ENCODE measurements at places on chromosomes 13 and 19.
A peak's percentile ranks its signal among the peaks of the same experiment; 100 is the strongest.

- no peak for DNase-seq
Measured at GRCh38 chr13:26878438-26878837, 117.9 kb upstream of the GPR12 start.

DNA sequence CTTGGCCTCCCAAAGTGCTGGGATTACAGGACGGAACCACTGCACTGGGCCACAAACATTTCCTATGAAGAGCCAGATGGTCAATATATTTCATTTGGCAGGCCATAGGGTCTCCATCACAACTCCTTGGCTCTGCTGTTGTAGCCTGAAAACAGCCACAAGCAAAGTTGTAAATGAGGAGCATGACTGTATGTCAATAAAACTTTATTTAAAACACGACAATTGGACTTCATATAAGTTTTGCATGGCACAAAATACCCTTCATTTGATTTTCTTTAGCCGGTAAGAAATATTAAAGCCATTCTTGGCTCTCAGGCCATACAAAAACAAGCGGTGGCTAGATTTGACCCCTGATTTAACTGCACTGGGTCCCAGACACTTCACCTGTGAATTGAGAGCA lies 3.1 kb upstream of the FPR1 start:
- DNase-seq: no peak

- peak; percentile 29 for DNase-seq
Measured at GRCh38 chr13:21674490-21675009, 3.7 kb downstream of the FGF9 start.

DNA sequence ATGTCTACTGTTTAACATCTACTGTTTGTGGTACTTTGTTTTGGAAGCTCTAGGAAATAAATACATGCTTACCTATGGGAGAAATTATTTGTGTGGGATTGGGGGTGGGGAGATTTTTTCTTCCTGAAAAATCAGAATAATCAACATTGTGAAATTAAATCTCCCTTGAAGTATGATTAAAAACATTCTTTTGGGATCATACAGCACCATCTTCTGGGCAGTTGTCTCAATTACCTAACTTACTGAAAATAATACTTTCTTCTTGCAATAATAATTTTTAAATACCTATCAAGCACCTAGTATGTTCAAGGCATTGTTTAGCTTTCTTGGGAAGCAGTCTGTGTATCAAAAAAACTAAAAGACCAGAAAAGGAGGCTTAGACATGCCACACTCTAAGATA lies 576.5 kb upstream of the ARGLU1 start:
- no peak for DNase-seq

DNA sequence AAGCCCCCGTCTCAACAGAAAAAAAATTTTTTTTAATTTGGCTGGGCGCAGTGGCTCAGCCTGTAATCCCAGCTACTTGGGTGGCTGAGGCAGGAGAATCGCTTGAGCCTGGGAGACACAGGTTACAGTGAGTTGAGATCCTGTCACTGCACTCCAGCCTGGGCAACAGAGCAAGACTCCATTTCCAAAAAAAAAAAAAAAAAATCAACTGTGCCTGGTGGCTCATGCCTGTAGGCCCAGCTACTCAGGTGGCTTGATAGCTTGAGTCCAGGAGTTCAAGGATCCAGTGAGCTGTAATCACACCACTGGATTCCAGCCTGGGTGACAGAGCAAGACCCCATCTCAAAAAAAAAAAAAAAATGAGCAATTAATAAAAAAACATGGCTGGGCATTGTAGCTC lies 1.3 kb upstream of the DOHH start:
- no peak for DNase-seq

- DNase-seq: no peak
Measured at GRCh38 chr13:43546816-43547215, 240.0 kb downstream of the ENOX1 start.

DNA sequence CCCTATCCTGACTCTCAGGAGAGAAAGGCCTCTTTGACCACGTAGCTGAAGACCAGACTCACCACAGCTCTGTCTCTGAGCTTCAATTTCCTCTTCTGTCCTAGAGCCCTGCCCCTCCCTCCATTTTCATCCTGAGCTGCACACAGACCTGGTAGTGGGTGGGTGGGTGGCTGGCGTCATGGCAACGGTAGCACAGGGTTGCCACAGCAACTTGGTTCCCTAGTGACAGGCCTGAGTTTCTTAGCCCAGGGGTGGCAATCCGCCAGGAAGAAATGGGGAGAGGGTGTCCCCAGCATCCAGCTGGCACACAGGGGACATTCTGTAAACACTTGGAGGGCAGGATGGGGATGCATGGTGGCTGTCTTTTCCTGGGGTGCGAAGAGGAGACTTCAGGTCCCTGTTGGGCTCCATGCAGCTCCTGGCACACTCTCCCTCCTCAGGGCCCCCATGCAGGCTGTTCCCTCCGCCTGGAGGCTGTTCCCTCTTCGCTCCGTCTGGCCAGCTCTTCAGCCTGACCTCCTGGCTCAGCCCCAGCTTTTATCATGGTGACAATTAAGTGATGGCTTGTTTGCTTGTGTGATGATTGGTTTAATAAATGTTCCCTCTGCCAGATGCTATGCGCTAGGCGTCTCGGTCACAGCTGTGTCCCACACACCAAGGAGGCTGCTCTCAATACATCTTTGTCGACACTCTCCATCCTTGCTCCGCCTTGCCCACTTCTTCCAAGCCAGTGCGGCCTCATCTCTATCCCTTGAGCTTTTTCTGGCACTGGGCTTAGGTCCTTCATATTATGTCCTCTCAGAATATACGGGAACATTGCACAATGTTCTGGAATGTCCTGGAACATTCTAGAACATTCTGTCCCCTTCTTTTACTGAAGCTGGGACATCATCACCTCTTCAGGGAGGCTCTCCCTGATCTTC lies 7.4 kb upstream of the KLHL26 start:
- no peak for DNase-seq

DNA sequence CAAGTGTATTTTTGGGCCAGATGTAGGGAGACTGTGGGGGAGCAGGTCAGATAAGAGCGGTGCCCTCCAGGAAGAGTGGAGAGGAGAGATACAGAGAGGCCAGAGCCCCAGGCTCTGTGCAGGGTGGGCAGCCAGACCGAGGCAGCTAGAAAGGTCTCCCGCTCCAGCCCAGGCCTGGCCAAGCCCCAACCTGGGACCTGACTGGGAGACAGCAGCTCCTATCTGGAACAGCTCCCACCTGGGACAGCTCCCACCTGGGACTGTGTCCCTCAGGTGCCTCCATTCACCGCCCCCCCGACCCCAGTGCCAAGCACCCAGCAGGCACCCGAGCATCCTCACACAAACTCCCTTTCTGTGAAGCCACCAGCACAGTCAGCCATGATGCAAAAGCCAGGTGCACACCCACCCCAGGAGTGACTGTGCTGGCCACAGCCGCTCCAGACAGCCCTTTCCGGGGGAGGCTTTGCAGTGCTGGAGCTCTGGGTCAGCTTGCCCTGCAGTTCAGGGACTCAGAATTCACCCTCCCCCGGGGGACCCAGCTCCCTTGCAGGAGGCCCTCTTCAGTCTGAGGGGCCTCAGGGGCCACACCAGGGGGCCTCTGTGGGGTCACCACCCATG lies 2.1 kb upstream of the GRTP1 start:
- DNase-seq: no peak

DNA sequence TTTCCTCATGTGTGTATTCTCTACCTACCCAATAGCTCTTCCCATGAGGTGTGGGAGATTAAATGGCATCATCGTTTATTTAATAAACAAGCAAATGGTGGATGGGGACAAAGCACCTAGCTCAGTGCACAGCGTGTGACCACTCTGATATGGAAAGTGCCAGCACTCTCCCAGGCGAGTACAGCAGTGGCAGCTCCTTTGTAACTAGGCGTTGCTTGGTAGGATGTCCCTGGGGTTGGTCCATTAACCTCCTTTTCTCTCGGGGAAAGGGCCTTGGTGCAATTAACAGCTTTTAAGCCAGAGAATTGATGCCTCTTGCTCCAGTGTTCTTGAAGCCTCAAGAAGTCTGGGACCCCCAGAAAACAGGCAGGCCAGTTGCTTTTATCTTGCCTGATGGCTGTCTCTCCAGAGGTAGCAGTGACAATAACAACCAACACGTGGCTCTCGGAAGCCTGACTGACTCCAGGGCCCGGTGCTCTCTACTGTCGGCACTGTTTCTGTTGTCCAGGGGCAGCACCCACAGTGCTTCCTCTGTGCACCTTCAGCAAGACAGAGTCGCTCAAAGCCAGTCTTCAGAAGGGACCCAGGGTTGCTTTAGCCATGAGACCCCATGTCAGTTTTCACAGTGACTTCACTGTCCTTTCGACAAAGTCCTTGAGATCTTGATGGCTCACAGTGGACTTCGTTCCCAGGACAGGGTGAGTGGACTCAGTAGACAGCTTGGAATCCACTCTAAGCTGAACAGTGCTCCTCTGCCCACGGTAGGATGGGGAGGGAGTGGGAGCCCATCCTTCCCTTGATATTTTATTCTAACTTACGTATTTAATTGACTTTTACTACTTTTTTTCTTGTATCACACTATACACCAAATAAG lies 33.9 kb upstream of the NPAS1 start:
- DNase-seq: no peak

- no peak for DNase-seq
Measured at GRCh38 chr19:42374826-42375376, 15.2 kb downstream of the CNFN start.

DNA sequence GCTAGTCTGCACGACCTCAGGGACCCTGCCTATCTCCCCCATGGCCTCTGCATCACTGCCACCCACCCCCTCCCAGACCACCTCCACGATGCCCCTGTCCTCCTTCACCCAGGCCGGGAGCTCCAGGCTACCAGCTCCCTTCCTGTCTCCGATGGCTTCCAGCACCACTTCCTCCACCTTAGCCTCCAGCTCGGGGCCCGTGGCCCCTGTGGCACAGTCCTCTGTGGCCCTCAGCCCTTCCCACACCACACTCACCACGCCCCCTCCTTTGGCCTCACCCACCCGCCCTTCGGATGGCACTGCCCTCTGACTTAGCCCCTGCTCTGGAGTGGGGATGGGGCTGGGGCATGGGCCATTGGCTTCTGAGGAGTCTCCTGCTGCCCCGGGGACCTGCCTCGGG lies 7.2 kb downstream of the PALM3 start:
- no peak for DNase-seq

DNA sequence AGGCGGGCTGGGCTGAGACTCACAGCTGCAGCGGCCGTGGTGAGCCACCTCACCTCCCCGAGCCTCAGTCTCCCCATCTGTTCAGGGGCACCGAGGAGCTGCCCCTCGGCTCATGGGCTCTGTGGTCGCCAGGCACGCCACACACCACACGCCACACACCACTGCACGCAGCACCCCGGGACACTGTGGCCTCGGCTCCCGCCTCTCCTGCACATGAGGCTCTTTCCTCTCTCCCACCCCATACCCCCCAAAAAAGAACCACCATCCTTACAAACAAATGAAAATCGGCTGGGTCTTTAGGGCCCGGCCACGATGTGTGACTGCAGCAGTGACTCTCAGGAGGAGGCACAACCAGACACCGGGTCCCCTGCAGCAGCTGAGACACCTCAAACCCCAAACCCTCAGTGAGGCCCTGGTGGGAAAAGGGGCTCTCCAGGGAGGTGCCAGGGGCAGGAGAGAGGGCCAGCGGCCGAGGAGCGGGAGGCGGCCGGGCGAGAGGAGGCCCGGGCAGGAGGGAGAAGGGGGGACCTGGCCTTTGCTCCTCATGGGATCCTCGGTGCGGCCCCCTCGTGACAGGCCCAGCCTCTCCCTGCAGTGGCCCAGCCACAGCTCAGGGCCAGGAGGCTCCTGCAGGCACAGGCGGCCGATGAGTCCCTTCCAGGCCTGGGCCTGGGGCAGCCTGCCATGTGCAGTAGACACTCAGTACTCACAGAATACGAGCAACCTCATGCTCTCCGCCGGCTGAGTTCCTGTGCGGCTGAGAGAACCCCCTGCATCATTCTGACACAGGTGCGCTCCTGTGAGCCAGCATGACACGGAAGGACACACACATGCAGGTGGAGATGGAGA lies 66.3 kb downstream of the RASA3 start:
- no peak for DNase-seq

DNA sequence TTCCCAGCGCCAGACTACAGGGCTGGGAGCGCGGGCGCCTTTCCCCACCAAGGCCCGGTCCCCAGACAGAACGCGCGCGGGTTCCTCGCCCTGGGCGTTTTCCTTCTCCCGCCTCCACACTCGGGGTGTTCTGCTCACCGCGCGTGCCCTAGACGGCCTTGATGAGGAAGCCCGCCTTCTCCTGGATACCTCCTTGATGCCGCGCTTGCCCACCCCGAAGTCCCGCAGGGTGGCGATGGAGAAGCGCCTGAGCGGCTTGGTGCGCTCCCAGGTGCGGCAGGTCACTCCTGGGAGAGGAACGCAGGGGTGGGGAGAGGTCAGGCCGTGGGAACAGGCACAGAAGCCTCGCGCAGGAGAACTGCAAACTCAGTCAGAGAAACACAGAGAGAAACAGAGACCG lies 34.8 kb downstream of the CYP2B6 start:
- no peak for DNase-seq

DNA sequence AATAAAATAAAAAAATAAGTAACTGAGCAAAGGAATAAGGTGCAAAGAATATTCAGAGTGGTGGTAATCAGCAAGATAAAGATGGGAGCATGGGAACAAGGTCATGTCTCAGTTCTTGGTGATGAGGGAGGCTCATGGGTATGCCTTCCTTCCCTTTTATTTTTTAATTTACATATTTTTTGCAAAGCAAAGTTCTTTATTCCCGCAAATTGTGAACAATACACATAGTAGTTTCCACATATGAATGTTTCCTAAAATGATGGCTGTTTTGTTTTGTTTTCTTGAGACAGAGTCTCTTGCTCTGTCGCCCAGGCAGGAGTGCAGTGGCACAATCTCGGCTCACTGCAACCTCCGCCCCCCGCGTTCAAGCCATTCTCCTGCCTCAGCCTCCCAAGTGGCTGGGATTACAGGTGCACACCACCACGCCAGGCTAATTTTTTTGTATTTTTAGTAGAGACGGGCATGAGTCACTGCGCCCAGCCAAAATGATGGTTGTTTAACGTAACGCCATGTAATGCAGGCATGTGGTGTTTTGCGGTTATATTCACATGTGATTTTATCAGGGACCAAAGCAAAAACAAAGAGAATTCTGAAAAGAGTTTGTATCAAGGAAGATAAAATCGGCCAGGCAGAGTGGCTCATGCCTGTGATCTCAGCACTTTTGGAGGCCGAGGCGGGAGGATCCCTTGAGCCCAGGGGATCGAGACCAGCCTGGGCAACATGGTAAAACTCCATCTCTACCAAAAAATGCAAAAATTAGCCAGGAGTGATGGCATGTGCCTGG lies 4.5 kb upstream of the ADGRE2 start:
- no peak for DNase-seq

Data from HAP-1 (cell line).